CD8-positive, alpha-beta memory T cell (primary cell): ENCODE measurements at places on chromosomes 16 and 17.

DNA sequence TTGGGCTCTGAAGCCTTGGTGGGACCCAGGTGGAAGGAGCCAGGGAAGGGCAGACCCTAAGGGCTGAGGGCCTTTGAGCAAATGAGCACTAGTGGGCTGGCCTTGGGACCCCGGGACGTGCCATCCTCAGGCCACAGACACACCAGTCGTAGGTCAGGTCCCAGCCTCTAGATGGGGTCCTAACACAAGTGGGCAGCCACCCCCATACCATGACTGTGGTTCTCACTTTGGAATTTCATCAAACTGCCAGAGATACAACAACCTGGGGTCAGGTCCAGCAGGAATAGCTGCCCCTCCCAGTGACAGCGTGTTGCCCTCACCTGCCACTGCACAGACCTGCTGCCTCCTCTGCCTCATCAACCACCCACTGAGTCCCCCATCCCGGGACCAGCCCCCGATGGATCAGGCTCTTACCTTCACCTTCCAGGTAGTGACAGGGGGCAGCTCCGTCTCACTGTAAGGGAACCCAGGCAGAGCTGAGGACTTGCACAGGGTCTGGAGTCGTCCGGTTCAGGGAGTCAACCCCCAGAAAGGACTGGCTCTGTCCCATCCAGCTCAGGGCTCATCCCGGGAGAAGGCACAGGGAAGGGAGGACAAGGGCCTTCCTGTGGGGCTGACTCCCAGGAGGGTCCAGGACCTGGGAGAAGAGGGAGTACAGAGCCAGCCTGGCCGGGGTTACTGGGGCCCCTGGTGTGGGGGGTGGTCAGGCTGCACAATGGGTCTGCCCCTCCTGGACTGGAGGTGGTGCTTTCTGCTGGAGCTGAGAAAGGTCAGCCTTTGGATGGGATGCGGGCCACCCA is 40.0 kb downstream of the LGALS9 start:
- DNase-seq: no peak

GRCh38 chr17:49952209-49952911 is 16.6 kb upstream of the DLX4 start:
- peak; percentile 77 for DNase-seq

DNA sequence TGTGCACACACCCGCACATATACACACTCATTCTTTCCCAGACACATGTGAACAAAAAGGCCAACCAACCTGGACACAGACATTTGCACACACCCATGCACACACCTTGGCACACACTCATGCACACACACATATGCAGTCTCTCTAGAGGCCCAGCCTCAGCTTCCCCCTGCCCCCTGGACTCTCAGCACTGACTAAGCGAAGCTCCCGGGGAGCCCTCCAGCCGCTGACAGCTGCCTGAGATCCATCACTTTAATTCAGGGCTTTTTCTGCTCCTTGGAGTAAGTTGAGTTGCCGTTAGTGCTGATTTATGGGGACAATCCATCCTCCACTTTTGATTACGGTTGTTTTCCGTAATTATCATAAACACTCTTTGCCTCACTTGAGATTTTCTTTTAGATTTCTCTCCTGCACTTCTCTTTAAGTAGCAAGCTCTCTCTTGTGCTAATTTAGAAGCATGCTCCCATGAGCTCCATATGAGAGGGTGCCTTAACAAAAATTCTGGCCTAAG is 158.6 kb upstream of the CDC42EP4 start:
- no peak for DNase-seq

GRCh38 chr16:86566601-86566965 is at the start of gene FOXC2:
Gene FOXC2 (plus strand): TSS chr16:86566829. CDS start chr16:86567336, 507 bp downstream.
- peak; percentile 12 for DNase-seq

- no peak for DNase-seq
Measured at GRCh38 chr17:50274897-50275221, 593 bp downstream of the TMEM92 start.

- DNase-seq: no peak
Measured at GRCh38 chr17:42475121-42475520, 16.4 kb downstream of the ATP6V0A1 start.
